ENCODE measurements at places on chromosomes 7 and 10.

GRCh38 chr7:116786791-116787443 is 75.5 kb upstream of the CAPZA2 start:
- no peak for DNase-seq

GRCh38 chr10:133224756-133225372 is 5.2 kb upstream of the UTF1 start:
- DNase-seq: no peak

DNA sequence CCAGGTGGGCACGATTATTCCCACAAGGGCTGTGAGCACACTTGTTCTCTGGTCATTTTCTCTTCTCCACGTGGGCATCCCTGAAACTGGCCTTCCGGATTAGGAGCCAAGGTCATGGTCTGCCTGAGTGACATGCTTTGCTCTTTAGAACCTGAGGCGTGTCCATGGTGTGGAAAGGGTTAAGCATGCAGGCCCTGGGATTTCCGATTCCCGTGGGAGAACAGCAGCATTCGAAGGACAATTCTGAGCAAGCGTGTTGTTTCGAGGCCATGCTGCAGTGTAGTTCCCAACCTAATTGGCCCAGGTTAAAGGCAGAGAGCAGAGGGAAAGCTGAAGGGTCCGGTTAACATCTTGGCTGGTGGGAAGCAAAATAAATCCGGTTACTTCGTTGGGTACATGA is 245.9 kb downstream of the SKAP2 start:
- DNase-seq: no peak

DNA sequence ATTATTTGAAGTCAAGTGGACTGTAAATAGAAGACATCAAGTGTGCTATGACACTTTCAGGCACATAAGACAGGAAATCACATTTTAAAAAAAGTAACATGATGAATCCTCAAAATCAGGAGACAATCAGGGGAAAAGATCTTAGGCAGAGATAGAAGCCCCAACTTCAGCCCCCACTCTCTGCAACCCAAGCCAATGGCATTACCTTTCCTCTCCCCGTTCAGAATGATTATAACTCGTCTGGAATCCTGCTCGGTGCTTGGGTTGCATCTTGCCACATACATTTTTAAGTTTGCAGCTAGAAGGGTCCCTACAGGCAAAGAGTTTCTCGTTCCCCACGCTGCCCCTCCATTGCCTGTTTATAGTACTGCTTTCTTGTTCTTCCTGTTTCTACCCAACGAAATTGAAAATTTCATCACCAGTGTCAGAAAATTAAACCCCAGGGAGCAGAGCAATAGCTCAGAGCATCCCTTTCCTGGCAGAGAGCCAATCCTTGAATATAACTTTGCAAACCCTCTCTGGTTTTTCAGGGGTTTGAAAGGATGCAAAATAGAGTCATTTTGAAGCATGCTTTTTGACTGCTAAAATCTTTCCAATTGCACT is 260.5 kb upstream of the AOAH start:
- no peak for DNase-seq

- no peak for DNase-seq
Measured at GRCh38 chr7:1442355-1443124, 16.7 kb downstream of the MICALL2 start.

- no peak for DNase-seq
Measured at GRCh38 chr7:96327429-96327828, 5.5 kb upstream of the SLC25A13 start.

GRCh38 chr7:92641921-92642511 is 51.8 kb upstream of the FAM133B start:
- DNase-seq: no peak

DNA sequence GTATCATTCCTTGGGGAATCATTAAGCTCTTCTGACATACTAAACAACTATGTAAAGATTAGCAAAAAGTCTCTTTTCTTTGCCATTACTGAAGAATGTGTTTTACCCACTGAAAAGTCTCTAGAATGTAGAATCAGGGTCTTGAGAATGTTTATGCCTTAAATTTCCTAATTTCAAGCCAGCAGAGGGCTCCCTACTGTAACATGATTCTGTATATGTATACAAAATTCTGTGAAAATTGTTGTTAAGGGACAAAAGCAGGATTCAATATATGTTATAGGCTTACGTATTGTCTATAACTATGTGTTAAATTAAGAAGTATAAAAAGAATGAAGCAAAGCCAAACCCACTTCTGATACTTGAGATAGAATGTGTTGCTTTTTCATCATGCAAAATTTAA is 296.9 kb upstream of the DGKB start:
- DNase-seq: no peak

- DNase-seq: no peak
Measured at GRCh38 chr10:33209802-33210201, 124.7 kb downstream of the NRP1 start.

DNA sequence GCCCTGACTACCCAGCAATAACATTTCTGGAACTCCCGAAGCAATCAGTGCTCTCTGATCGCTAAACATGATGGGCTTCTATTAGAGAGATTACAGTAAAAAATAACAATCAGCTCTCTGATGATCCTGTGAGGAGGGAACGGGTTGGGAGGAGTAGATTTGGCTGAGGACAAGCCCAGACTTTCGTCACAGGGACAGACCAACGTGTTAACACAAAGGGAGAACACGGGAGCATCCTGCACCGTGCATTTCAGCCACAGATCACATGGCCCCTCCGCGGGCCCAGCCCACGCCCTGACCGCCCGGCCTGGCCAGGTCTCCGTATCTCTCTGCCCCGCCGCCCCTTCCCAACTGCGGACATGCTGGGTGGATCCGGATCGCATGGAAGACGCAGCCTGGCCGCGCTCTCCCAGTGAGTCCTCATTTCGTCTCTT is 95.0 kb upstream of the AGBL3 start:
- DNase-seq: peak; percentile 82

DNA sequence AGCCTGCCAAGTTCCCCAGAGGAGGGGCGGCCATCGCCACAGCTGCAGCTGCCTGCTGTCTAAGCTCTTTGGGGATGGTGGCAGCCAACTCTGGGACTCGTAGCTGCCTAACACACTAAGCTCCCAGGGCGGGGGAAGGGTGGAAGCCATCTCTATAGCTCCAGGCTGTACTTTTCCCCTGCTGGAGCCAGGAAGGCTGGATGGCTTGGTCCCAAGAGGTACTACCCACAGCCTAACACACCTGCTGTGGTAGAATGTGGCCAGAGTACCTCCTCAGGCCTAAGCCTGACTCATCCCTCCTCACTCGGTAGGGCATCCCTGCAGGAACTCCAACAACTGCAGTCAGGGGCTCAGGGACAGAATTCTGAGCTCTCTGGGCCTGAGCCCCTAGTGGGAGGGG is 151.7 kb upstream of the TAC1 start:
- DNase-seq: no peak
